A172 (cell line): ENCODE measurements at places on chromosomes 11 and 22. TPM values are rescaled to one million over a fixed set of nuclear protein-coding genes. Genes with fewer than 3 reads are reported as not detected.

C11orf42 gene
- not detected in 2 replicates for total RNA-seq

SCUBE2 gene
- 0.47 TPM in 1 of 2 replicates, not detected in the other for total RNA-seq

RAC2 gene
- total RNA-seq = 51.7 and 60.2 TPM in 2 replicates

WBP2NL gene
- total RNA-seq = not detected in 2 replicates

NNMT gene
- total RNA-seq = 109 and 204 TPM in 2 replicates

MMP1 gene
- total RNA-seq = 12.9 and 19.7 TPM in 2 replicates

CAPRIN1 gene
- 232 and 292 TPM in 2 replicates for total RNA-seq

ACR gene
- total RNA-seq = not detected in 2 replicates

SEC14L2 gene
- total RNA-seq = 5.4 and 11.8 TPM in 2 replicates

TEX54 gene
- total RNA-seq = not detected in 2 replicates

KIAA0930 gene
- total RNA-seq = 83.1 and 92.5 TPM in 2 replicates

RSF1 gene
- total RNA-seq = 29.2 and 55.5 TPM in 2 replicates

KLHDC7B gene
- total RNA-seq = 0.17 TPM in 1 of 2 replicates, not detected in the other

MYOD1 gene
- not detected in 2 replicates for total RNA-seq

PLET1 gene
- not detected in 2 replicates for total RNA-seq

RAG2 gene
- total RNA-seq = not detected in 2 replicates

IRAG1 gene
- total RNA-seq = not detected in 2 replicates

IFITM5 gene
- total RNA-seq = not detected in 2 replicates
